ENCODE measurements at places on chromosomes 11 and 22.

DNA sequence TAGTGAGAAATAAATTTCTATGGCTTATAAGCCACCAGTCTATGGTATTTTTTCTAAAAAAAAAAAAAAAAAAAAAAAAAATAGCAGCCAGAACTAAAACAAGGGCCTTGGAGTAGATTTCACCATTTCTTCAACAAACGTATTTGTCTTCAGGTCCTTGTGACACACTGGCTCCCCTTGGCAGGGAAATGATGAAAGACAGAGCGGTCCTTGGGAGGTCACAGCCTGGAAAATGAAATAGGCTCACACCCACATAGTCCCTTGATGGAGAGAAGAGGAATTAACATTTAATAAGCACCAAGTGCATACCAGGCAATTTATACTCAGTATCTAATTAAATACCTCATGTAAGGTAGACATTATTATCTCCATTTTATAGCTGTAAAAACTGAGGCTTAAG, 25.7 kb upstream of the ACER3 start:
- no peak for DNase-seq

DNA sequence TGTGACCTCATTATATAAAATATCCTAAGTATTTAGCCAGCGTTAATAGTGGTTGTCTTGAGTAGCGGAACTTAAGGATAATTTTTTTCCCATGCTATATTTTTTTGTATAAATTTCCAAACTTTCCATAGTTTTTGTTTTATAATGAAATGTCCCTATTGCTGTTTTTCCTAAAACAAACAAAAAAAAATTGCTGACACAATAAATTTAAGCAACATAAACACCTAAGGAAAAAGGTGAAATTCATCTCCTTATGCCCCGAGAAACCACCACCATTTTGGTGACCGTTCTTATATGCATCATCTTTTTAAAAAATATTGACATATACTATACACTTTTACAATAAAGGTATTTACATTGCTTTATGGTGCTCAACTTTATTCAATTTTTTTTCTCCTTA, 708.8 kb upstream of the ANO5 start:
- no peak for DNase-seq

DNA sequence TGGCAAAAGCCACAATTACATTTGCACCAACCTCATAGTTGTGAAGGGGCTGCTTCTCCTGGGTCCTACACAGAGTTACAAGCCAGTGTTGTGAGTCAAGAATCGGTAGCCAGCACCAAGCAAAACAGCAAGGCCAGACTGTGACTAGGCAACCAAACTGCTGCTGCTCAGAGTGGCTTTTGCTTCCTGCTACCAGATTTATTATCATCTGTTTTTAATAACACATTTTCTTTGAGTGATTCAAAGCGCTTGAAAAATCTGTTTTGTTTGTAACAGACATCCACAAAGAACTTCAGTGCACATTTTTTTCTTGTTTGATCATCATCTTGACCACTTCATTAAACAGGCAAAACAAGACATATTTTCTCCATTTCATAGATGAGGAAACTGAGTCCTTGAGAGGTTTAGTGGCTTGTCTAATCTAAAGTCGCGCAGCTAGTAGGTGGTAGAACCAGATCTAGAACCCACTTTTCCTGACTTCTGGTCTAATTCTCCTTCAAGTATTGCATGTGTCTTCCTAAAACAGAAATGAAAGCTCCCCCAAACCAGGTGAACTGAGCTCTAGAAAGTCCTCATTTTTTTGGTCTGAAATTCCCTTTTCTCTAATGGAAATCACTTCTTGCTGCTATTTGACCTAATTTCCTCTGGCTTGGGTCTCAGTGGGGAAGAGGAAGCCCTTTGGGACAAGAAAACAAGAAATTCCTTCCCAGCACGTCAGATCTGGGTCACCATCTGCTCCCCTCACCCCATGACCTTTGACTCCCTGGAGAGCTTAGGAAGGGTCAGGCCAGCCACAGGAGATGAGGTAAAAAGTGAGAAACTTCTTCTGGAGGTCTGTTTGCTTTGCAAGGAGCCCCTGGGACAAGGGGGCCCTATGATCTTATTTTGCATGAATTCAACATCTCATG, 39.9 kb downstream of the CWC15 start:
- DNase-seq: peak; percentile 99

- peak; percentile 98 for DNase-seq
Measured at GRCh38 chr22:35995772-35996171, 32.9 kb downstream of the RBFOX2 start.

DNA sequence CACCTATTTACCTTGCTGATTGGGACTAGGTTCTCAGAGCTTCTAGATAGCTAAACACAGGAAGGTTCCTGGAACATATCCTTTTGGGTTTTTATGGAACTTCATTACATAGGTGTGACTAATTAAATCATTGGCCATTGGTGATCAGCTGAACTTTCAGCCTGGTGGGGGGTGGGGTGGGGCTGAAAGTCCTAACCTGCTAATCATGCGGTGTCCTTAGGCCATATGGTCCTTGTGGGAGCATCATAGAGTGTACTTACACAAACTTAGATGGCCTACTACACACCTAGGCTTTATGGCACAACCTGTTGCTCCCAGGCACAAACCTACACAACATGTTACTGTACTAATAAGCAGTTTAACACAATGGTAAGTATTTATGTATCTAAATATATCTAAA, 8.6 kb upstream of the SELENOH start:
- DNase-seq: no peak

- DNase-seq: peak; percentile 43
Measured at GRCh38 chr11:119533921-119534736, 111.2 kb upstream of the THY1 start.

DNA sequence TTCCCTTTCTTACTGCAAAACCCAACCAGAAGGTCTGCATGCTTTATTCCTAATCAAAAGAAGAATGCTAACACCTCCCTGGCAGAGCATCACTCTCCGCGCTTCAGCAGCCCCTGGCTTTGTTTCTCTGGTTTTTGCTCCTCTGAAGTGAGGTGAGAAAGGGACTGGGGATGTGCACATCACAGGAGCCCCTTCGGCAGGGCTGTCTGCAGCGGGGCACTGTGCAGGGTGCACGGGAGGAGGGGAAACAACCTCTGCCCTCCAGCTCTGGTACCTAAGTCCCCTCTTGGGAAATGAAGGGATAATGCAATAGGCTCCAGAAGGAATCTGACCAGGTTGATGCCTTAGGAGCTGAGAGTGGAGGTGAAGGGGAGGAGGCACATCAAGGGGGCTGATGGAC, 312.7 kb downstream of the NTM start:
- no peak for DNase-seq

GRCh38 chr11:95991545-95991944, 67.6 kb upstream of the MTMR2 start:
- DNase-seq: peak; percentile 71

DNA sequence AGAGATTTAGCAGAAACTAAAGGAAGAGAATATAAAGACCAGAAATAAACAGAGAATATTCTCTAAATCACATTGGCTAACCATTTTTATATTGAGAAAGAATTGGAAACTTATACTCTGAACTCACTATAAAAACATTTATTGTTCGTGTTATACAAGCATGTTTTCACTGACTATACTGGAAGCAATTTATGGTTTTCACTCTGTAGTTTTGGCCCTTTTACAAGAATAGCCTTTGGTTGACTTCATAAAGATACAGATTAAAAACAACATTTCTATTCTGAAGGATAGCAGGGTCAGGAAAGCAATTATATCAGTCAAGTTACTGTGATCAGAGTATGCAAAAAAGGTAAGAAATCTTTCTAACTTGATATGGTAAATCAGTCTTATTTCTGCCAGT, 965.7 kb upstream of the FAT3 start:
- peak; percentile 26 for DNase-seq

DNA sequence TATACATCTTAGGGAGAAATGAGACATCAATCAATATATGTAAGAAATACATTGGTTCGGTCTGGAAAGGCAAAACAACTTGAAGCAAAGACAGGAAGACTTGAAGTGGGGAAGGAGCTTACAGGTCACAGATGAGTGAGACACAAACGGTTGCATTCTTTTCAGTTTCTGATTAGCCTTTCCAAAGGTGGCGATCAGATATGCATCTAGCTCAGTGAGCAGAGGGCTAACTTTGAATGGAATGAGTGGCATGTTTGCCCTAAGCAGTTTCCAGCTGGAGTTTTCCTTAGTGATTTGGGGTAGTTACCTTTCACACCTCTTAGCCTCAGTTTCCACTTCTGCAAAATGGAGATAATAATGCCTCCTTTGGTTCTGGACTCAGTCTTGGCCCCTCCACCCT, 15.8 kb downstream of the LHFPL7 start:
- DNase-seq: no peak

DNA sequence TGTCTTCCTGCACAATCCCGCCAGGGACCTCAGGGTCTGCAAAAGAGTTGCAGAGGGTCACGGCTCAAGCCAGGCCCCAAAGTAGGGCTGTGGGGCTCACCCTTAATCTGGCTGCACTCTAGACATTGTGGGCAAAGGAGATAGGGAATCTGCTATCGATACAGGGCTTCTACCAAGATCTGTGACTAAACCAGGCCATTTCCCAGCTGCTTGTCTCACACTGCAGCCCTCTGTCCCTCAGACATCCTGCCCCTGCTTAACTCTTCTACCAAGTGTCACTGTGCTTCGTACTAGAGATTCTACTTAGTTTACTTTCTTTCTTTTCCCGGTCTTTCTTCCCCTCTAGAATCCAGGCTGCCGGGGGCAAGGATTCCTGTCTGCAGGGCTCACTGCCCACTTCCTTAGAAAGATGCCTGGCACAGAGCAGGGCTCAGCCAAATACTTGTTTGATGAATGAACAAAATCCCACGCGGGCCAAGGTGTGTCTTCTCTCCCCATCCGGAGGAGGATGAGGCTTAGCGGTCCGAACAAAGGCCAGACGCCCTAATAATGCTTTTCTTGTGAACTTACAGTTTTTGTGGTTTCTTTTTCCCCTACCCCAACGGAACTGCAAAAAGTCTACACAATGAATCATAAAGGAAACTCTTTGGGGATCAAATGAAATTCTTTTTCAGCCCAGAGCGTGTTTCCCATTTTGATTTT, 61.3 kb upstream of the ANO1 start:
- peak; percentile 56 for DNase-seq

DNA sequence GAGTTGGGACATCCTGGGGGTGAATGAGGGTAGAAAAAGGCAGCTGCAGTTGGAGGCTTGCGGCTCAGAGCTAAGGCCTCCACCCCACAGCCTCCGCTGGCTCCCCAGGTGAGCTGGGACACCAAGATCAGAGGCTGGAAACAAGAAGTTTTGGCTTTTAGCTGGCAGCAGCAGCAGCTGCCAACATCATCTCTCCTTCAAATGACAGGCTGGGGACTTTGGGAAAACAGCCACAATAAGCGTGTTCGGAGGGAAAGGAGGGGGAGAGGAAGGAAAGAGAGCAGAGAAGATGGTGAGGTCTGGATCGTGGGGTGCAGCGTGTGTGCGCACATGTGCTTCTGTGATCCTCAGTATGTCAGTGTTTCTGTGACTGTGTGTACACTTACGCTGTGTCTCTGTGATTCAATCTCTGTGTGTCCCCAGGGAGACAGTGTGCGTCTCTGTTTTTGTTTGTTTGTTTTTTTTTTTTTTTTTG, 62.0 kb upstream of the RASD2 start:
- DNase-seq: no peak

DNA sequence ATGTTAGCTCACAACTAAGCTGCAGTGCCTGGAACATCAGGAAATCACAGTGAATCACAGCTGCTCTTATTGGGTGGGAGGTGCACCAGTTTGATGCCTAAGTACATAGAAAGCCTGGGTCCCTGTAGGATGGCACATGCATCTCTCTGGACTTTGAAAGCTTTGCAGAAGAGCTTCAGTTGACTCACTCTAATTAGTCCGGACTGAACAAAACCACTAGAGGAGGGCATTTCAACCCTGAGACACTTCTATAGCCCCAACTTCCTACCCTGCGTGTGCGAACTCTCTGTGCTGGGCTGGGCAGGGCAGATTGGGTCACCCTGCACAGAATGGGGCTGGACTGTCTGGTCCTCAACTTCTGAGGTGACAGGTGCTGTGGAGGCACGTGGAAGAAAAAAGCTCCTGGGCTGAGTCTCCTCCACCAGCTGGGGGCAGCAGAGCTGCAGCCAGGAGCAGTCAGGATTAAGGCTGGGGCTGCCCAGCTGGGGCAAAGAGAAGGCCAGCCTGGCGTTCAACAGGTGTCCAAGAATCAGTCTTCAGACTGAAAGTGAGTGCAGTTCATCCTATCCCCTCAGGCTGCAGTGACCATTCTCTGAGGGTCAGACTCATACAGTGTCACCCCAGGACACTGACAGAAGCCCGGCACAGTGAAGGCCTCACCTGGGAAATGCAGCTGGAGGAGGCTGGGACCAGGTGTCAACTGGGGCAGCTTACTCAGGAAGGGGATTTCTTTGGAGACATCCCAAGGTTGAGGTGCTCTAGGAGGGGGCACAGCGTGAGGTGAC, 22.1 kb downstream of the GGTLC2 start:
- DNase-seq: no peak

GRCh38 chr11:45435706-45436105, 149.6 kb upstream of the SYT13 start:
- no peak for DNase-seq

GRCh38 chr11:126630893-126631798, 275.7 kb downstream of the ST3GAL4 start:
- no peak for DNase-seq

DNA sequence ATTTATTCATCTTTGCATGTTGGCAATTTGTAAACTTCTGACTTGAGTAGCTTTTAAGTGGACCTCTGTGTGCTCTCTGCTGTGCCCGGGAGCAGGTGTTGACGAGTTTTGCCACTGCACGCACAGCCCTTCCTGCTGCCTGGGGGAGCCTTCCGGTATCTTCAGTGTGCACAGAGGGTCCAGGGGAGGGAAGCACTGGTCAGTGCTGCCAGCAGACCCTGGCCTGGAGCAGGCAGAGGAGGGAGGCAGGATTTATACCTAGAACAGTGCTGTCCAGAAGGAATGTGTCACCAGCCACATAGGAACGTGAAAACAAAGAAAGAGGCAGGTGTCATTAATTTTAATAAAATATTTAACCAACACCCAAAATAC, 403.6 kb downstream of the TBC1D22A start:
- no peak for DNase-seq

DNA sequence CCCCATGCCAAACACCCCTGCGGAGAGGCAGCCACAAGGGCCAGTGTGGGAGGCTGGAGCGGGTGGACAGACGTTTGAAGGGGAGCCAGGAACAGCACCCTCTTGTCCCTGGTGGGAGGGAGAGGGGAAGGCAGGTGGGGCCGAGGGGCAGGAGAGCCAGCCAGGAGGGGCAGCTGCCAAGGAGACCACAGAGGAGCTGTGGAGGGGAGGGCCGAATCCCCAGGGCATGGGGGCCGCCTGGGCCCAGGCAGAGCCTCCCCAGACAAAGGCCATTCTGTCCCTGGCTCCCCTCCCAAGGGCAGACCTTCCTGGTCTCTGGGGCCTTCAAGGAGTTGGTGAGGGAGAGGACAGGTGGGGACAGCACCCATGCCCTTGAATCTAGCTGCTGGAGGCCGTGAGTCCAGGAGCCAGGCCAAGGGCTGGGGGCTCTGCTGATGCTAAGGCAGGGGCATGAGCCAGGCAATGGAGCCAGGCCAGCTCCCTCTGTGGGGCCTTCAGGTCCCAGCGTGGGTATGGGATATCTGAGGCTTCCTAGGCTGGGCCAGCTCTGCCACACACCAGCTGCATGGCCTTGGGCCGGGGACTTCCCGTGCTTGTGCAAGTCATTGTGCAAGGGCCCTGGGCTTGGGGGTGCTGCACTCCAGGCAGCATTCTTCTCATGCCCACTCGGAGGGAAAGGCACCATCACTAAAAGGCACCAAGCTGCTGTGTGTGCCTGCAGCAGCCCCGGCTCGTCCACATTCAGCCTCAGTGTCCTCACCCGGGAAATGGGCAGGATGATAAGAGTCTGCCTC, 11.4 kb downstream of the EMID1 start:
- DNase-seq: peak; percentile 17

GRCh38 chr11:69959461-69959860, 118.7 kb upstream of the ANO1 start:
- no peak for DNase-seq

Data from fibroblast of skin of abdomen (primary cell).